A549 treated with dexamethasone at 1 μM for 4 hours (cell line): ENCODE measurements at places on chromosomes 2 and 18. TPM values are rescaled to one million over a fixed set of nuclear protein-coding genes. Genes with fewer than 3 reads are reported as not detected.

The MDH1B gene
- total RNA-seq = 1.3 to 1.9 TPM (median 1.7 TPM) in 5 replicates

The MYL1 gene
- total RNA-seq = not detected in 5 replicates

The RNF25 gene
- 52.0 to 64.2 TPM (median 55.0 TPM) in 5 replicates for total RNA-seq

The GTF3C2 gene
- total RNA-seq = 57.2 to 68.7 TPM (median 63.7 TPM) in 5 replicates

The L3MBTL4 gene
- total RNA-seq = 0.06 TPM in 1 of 5 replicates, not detected in the others
